Spinal cord (tissue), 10 donors: ENCODE measurements at places on chromosomes 13 and 19.

GRCh38 chr19:46990991-46991676 is 28.5 kb upstream of the NPAS1 start:
- peak; percentile 94 for DNase-seq

DNA sequence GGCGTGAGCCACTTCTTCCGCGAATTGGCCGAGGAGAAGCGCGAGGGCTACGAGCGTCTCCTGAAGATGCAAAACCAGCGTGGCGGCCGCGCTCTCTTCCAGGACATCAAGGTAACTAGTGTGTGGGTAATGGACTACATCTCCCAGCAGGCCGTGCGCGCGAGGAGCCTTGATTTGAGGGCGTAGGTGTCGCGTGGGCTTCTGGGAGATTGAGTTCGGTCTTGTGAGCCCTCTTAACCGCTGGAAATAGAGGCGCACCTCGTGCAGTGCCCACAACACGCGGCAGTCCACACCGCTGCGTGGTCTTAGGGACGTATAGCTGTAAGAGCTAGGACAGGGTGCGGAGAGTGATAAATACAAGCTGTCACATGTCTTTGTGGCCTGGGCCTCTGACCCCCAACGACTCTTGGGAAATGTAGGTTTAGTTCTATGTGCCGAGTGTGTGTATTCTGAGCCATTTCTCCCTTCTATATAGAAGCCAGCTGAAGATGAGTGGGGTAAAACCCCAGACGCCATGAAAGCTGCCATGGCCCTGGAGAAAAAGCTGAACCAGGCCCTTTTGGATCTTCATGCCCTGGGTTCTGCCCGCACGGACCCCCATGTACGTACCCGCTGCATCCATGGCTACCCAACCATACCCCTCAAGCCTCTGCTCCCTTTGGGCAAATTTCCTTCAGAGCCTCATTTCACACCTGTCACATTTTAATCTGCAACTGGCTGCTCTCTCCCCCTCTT is 864 bp downstream of the FTL start:
- DNase-seq: peak; percentile 86

DNA sequence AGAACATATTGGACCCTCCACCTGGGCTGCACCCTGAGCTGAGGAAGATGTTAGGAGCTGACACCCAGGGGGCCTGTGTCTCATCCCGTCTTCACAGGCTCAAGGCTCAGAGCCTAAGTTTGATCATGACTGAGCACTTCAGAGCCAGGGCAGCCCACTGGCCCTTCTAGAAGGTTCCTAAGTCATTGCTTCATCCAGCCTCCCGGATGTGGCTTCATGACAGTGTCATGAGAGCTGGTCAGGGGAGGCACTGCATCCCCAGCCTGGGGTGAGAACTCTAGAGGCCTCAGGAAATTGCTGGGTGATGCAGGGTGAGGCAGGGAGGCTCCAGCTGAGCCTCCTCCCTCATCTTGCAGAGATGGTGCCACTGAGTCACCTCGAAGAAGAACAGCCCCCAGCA is 24.9 kb upstream of the PIK3R2 start:
- DNase-seq: no peak

DNA sequence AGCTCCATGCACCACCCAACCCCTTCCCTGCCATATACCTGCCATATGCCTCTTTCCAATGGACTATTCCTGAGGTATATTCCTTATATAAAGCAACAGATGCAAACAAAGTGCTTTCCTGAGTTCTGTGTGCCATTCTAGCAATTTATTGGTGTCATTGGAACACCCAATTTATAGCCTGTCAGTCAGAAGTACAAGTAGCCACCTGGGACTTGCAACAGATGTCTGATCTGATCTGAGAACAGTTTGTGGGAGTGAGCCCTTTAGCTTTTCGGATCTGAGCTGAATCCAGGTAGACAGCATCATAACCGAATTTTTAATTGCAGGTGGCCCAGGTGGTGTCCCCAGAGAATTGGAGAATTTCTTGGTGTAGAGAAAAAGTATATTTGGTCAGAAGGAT is 963 bp upstream of the FPR3 start:
- DNase-seq: no peak

DNA sequence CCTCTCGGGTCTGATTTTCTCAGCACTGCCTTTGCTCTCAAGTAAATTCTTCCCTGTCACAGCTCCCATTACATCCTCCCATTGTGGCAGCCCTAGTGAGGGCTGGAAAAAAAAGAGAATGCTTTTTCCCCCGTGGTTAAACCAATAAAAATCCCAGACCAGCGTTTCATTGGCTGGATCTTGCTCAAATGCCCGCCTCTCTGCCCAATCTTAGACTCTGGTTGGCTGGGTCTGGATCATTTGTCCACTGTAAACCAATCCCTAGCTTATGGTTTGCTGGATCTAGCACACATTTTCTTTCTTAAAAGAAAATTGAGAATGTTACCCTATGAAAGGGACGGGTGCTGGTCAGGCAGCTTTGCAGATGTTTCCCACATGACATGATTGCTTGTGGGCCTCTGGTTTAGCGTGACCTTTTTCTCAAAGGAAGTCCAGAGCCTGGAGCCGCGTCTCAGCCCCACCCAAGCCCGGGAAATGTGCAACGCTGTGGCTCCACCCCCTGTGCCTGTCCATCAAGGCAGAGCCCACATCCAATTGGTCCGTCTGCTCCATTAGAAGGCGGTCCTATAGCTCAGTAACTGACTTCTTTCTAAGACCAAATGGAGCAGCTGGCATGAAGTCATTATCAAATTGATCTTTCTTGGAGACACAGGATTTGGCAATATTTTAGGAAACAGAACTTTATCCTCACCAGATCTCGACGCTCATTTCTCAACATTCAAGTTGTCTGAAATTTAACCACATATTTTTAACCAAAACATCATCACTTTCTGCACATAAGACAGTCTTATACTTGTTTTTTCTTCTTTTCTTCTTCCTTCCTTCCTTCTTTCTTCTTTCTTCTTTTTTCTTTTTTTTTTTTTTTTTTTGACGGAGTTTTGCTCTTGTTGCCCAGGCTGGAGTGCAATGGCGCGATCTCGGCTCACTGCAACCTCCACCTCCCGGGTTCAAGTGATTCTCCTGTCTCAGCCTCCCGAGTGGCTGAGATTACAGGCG is 2.6 kb upstream of the MCEMP1 start:
- peak; percentile 84 for DNase-seq

DNA sequence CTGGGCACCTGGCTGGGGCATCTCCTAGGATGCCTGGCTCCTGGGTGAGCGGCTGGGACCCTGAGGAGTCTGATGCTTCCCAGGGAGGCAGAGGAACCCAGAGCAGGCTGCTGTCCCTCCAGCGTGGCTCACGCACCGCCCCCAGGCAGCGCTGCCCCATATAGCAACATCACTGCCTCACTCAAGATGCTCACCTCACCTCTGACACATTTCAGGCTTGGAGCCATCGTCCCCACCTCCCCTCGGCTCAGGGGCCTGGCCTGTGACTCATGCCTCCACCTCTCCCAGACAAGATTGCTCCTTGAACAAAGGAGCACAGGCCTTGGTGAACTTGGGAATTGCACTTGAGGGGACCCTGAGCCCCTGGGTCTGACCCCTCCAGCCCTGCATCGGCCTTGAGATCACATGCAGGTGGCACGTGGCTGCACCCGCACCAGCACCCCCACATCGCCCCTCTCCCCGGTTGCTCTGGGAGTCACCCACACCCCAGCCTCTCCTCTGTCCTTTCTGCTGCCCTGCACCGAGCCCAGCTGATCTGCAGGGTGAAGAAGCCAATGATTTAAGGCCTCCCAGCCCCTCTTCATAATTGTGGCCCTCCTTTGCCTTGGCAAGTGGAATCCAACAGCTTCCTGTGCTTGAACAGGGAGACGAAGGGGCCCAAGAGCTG is 11.2 kb downstream of the CEBPA start:
- no peak for DNase-seq

- DNase-seq: no peak
These were observed 1.6 kb downstream of the SIGLECL1 start for GRCh38 chr19:51252306-51253079.

GRCh38 chr13:47545201-47546024 is 455.7 kb downstream of the SUCLA2 start:
- DNase-seq: no peak

DNA sequence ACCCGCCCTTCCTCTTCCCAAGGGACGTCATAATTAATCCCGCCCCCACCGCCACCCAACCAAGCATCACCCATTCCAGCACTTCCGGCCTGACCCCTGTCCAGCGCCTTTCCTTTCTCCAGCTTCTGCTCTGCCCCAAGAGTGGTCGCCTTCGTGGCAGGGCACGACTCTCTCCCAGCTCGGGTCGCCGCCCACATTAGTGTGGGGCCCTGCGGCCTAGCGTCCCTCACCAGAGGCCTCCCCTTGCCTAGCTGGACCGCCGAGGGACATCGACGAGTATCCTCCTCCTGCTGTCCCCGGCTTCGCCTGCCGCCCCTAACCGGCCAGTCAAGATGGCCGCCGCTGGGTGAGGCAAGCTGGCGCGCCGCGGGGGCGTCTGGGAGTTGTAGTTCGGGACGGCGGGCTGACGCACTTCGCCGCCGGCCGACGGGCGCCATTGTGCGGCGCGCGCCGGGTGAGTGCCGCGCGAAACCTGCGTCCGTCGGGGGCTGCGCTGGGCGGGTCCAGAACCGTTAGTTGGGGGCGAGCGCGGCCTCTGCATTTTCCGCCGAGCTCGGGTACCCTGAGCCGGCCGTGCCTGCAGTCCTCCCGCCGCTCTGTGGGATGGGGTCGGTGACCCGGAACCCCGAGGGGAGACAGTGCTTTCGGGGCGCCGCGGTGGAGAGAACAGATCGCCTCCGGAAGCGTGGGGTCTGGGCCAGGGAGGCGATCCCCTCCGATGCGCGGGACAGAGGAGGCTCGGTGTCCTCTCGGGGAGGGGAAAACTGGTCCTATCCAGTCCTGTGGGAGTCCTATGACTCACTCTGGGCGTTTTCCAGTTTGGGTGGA is at the start of gene ZNF274:
Gene ZNF274 (plus strand): TSS at position 73 of the 828 bp plus-strand sequence. CDS start 905 bp downstream, outside the sequence.
- DNase-seq: peak; percentile 97
